Iris pigment epithelial cell (primary cell): ENCODE measurements at places on chromosomes 16 and 17.
A peak's percentile ranks its signal among the peaks of the same experiment; 100 is the strongest.

- DNase-seq, result no peak
Observed at GRCh38 chr16:81495321-81496234, 51.0 kb downstream of the CMIP start.

- no peak for DNase-seq
Observed at GRCh38 chr17:20307326-20307910, 159.9 kb downstream of the LGALS9B start.

- peak; percentile 37 for DNase-seq
Observed at GRCh38 chr17:1561420-1562175, 994 bp downstream of the PITPNA start.

DNA sequence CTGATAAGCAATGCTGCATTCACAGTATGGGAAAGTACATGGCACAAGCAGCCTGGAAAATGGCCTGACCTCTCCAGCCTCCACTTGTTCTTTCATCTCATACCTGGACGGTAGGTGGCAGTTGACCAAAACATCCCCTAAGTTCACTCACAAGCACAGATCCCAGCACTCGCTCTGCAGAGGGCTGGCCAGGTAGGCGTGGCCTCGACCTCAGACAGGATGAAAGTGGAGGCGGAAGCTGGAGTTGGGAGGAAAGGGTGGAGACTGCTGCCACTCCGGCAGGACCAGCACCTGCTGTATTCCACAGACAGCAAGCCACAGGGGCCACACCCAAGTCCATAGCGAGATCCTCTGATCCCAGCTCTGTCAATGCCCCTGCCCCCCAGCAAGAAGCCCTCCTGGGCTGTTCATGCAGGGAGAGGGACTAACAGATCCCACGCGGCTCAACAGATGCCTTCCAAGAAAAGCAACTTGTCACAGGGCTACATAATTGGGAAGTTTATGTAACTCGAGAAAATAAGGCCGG, 31.3 kb downstream of the ZCCHC14 start:
- DNase-seq, result peak; percentile 39

DNA sequence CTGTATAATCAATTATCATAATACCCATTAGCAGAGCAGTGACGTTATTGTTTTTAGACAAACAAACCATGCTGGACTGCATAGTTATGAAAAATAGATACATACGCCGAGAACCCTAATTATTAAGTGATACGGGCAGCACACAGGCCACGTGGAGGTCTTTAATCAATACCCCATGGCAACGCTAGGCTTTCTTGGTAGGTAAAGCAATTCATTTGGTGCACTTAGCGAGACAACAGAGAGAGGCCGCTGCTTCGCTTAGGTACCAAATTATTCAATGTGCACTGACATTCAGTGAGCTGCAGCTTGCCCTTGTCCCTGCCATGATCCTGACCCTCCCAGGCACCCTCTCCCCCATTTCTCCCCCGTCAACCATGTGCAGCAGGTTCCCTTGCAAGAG, 12.9 kb downstream of the SALL1 start:
- no peak for DNase-seq
